ENCODE measurements at places on chromosomes 3 and 15.

DNA sequence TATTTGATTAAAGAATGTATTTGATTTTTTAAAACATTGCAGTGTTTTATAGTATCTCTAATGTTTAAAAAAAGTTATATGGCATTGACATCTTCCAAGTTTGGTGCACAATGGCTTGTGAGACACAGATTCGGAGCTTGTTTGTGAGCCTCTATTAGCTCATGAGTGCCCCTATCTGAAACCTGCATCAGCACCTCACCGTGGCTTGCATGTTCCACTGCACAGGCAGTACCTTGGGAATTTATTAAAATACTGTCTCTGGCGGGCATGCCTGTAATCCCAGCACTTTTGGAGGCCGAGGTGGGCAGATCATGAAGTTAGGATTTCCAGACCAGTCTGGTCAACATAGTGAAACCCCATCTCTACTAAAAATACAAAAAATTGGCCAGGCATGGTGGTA, 6.8 kb upstream of the RTP2 start:
- DNase-seq = no peak

- DNase-seq = no peak
Measured at GRCh38 chr3:160180581-160181216, 44.5 kb upstream of the C3orf80 start.

DNA sequence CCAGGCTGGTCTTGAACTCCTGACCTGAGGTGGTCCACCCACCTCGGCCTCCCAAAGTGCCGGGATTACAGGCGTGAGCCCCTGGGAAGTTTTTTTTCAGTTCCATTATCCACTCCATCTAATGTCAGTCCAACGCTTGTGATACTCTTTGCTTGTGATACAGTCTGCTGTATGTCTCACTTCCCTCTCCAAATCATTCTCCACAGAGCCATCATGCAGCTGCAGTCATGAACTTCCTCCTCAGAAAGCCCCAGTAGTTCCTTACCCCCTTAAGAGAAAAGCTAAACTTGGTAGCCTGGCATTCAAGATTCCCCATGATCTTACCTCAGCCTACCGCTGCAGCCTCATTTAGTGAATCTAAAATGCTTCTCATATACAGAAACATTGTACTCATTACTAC, 2.3 kb downstream of the ARPC4 start:
- DNase-seq = no peak

GRCh38 chr3:13637311-13637891, 88.5 kb downstream of the FBLN2 start:
- no peak for DNase-seq

DNA sequence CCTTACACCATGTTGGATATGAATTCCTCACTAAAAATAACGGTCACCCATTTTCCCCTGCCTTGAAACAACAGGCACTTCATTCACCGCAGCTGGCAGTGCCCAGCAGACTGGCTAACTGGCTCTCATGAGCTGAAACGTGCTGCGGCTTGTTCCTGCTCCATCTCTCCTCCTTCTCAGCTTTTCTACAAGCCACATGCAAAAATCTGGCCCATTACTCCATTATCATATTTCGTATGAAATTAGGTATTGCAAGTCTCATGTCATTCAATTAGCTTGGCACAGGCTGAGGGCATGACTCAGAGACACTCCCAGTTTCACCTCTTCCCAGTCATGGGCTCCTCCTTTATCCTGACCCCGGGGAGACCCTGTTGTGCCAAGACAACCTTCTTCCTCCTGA, 60.0 kb downstream of the MAGEF1 start:
- DNase-seq = no peak

- no peak for DNase-seq
Measured at GRCh38 chr3:62870321-62870720, 4.9 kb downstream of the CADPS start.

DNA sequence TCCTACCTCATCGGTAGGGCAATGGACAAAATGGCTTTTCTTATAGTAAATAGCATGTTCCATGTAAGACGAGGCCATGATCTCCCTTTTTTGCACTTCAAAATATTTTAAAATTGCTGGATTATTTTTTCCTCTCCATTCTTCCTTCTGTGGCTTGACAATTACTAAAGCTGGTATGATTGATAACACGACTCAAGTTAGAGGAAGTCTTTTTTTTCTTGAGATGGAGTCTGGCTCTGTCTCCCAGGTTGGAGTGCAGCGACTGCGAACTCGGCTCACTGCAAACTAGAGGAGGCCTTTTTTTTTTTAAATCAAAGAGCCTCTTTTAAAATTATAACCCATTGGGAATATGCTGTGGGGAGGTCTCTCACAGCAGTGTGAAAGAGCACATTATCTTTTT, 124.5 kb upstream of the TBL1XR1 start:
- DNase-seq = no peak
